ENCODE measurements at places on chromosomes 1 and 21.

DNA sequence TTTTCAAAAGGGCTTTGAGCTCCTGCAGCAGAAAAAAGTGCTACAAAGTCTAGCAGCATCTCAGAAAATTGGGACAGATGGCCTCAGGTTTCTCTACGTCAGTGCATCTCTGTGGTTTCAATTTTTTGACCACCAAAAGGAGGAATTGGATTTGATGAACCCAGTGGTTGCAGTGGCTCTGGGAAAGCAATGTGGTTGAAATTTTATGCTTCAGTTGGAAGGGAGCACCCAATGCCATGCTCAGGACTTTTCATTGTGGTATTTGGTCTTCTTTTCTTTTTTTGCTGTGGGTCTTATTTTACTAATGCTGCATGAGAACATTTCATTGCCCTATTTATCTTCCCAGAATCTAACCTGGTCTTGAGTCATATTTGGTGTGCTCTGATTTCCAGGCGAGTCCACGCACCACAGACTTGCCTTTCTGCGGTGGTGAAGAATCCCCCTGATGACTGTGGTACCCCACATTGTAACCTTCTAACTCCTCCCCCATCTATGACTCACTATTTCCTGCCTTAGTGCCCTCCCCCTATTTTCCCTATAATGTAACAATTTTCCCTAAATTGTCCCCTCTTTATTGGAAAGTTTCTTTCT is 56.7 kb downstream of the S1PR1 start:
- no peak for DNase-seq

DNA sequence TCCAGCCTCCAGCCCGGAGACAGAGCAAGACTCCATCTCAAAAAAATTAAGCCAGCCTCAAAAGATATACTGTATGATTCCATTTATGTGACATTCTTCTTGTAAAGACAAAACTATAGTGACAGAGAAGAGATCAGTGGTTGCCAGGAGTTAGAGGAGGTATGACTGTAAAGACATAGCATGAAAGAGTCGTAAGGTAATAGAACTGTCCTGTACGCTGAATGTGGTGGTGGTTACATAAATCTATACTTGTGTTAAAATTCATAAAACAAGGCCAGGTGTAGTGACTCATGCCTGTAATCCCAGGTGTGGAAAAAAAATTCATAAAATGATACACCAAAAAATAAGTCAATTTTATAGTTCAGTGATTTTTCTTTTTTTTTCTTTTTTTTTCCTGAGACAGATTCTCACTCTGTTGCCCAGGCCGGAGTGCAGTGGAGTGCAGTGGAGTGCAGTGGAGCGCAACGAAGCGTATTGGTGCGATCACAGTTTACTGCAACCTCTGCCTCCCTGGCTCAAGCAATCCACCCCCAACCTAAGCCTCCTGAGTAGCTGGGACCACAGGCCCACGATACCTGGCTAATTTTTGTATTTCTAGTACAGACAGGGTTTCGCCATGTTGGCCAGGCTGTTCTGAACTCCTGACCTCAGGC is 84.9 kb upstream of the CXADR start:
- no peak for DNase-seq

GRCh38 chr1:57424231-57425027 is 569 bp upstream of the DAB1 start:
- no peak for DNase-seq

- no peak for DNase-seq
Measured at GRCh38 chr21:42307106-42307505, 8.1 kb downstream of the TFF3 start.

DNA sequence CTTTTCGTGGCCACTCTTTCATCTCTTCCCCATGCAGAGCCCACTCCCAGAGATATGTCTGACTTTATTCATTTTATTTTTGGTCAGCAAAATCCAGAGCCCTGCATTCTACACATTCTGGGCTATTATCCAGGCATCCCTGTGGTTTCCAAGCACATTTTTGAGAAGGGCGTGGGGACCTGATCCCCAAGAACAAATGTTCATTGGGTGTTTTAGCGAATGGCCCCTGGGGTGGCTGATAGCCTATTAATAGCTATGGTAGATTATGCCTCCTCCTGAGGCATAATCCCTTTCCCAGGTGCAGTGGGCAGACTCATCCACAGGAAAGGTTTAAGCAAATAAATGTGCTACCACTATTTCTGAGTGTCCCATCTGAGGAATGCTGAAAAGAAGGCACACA is 511.8 kb upstream of the USP24 start:
- DNase-seq: no peak

GRCh38 chr1:88111816-88112215 is 572.3 kb upstream of the PKN2 start:
- DNase-seq: no peak

DNA sequence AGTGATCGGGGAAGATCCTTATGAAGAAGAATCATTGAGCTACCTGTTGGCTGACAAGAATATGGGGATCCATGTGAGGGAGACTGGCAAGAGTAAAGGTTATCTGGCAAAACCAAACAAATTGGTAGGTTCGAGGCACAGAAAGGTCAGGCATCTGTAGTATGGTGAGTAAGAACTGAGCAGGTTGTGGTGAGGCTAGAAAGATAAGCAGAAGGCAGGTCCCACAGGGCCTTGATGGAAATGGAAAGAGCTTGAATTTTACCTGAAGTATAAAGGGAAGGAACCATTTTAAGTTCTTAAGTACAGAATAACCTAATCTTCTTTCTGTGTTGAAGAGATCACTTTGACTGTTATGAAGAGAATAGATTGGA is 11.1 kb downstream of the PTPRC start:
- DNase-seq: no peak

DNA sequence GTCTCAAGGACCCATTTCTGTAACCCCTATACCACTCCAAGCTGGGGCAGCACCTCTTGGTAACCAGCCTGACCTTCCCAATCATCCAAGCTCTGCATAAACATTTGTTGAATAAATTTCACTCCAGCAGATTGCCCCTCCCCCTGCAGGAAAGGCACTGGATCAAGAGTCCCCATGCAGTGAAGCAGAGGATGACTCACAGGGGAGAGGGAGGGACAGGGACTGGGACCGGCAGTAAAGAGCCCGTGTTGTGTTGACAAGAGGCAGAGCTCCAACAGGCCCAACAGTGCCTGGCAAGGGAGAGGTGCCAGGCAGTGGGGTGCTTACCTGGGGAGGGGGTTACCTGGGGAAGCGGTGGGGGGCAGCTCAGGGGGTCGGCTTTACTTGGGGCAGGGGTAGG is 32.3 kb downstream of the SLC9A1 start:
- DNase-seq: no peak

- no peak for DNase-seq
Measured at GRCh38 chr1:39683591-39684312, 7.5 kb downstream of the HPCAL4 start.

GRCh38 chr1:3135073-3135702 is 66.2 kb downstream of the PRDM16 start:
- no peak for DNase-seq

GRCh38 chr21:35896060-35896459 is 164.3 kb downstream of the SETD4 start:
- no peak for DNase-seq

GRCh38 chr1:16128338-16128741 is 27.5 kb downstream of the EPHA2 start:
- no peak for DNase-seq

GRCh38 chr1:14824314-14824915 is 225.9 kb downstream of the KAZN start:
- DNase-seq: no peak

Measured in stimulated activated CD4-positive, alpha-beta T cell treated with anti-CD3 and anti-CD28 coated beads, Interleukin-1b, Interleukin-23, amount 100 ng/mL, for 1 hour (primary cell).